ENCODE measurements at places on chromosomes 2 and 18.

GRCh38 chr2:236887953-236888793, 197.5 kb upstream of the COPS8 start:
- no peak for DNase-seq

- no peak for DNase-seq
These were observed 105.2 kb upstream of the TFCP2L1 start for GRCh38 chr2:121390082-121390692.

DNA sequence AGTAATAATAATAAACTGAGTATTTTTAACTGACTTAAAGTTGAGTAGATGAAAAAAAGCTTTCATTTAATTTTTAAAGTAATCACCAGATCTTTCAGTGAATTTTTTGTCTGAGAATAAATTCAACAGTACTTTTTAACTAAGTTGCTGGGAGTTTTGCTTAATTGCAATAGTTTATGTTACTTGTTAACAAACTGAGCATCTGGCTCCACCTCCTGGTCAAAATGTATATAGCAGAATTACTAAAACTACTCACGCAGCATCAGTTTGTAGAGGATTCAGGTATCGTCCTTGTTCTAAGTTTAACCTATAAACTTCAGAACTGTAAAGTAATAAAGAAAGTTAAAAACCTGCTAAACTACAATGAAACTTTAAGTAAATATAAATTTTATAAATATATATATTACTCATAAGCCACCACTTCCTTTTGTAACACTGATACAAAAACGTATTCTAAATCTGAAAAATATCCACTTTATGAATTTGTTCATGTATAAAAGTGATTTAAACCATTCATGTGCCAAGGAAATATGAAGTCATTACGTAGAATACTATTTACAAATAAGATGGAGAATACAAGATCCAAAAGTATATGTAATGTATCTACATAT, 21.3 kb downstream of the NOL10 start:
- DNase-seq: peak; percentile 68

DNA sequence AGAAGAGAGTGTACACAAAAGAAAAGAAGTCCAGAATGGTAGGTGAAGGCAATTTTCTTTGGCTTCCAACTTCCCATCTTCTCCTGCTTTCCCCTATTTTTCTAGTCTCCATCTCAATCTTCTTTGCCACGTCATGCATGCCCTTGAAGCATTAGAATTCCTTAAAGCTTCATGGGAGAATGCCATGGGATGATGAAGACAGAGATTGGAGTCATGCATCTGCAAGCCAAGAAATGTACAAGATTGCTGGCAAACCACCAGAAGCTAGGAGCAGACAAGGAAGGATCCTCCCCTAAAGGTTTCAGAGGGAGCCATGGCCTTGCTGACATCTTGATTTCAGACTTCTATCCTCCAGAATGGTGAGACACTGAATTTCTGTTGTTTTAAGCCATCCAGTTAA, 305.9 kb downstream of the HRH4 start:
- peak; percentile 42 for DNase-seq

- DNase-seq: no peak
These were observed 25.0 kb upstream of the SPAG16 start for GRCh38 chr2:213259266-213259665.

GRCh38 chr2:12819103-12819475, 102.4 kb downstream of the TRIB2 start:
- no peak for DNase-seq

DNA sequence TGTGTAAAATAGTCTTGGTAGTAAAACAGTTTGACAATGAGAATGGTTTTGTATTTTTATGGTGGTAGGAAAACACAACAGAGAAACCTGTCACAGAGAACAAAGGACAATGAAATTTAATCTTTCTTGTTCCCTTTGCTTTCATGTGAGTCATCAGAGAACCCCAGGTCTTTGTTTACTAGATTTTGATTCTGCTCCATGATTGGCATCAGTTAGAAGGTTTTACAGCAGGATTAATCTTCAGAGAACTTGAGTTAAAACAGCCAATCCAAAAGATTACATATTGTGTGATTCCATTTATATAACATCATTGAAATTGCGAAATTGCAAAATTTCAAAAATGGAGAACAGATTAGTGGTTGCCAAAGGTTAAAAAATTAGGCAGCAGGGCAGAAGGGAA, 2.5 kb downstream of the APLF start:
- DNase-seq: no peak

DNA sequence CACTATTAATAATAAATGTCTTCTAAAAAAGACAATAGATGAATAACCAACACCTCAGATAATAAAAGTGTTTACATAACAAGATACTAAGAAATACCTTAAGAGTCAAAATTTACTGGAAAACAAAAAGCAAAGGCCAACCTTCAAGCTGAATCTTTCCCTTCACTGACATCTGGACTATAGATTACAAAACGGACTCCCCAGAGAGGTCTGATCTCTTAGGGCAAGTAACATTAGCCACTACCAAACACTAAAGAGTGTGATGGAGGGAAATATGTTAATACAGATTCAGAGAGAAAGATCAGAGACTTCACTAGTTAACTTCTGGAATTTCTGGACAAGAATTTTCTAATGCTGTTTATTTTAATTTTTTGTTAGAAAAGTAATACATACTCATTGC, 13.9 kb downstream of the CLASP1 start:
- no peak for DNase-seq

DNA sequence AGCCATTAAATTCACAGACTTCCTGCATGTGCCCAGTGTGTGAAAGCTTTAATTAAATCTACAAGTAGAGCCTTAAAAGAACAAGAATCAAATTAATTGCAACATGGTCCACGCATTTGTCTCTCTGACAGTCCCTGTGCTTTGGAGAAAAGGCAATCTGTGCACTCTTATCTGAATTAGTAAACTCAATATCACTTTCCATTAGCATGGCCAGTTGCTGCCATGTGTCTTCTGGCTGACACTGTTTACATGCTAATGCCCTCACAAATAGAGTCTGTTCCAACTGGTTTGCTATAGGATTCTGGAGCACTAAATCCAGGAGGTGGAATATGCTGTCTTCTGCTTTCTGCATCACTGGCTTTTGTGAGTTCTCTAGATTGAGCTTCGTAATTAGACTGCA, 434.5 kb upstream of the RAB12 start:
- no peak for DNase-seq

DNA sequence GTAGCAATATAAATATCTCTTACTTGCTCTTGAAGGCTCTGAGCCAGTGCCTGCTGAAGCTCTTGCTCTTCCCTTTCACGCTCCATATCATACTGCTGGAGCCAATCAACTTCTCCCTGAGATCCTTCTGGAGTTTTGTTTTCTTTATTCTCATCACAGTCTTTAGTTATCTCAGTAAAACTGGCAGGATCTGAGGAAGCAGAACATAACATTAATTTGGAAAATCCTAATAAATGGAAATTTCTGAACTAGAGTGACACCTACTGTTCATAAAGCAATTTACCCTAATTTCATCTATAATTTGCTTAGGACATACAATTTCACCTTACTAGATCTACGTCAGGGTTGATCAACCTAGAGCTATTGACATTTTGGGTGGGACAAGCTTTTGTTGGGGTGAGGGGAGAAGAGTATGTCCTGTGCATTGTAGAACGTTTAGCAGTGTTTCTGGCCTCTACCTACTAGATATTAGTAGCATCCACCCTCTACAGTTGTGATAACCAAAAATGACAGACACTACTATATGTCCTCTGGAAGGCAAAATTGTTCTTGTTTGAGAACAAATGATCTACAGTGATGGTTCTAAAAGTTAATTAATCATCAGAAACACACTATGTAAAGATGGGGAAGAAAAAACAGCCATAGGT, 47.2 kb downstream of the VIL1 start:
- DNase-seq: no peak

GRCh38 chr2:229738024-229738625, 23.8 kb upstream of the DNER start:
- DNase-seq: no peak

GRCh38 chr18:58532298-58532697, 96.6 kb downstream of the ALPK2 start:
- DNase-seq: no peak

Measured in NCI-H446 (cell line).